ENCODE measurements at places on chromosomes 2 and 18.

DNA sequence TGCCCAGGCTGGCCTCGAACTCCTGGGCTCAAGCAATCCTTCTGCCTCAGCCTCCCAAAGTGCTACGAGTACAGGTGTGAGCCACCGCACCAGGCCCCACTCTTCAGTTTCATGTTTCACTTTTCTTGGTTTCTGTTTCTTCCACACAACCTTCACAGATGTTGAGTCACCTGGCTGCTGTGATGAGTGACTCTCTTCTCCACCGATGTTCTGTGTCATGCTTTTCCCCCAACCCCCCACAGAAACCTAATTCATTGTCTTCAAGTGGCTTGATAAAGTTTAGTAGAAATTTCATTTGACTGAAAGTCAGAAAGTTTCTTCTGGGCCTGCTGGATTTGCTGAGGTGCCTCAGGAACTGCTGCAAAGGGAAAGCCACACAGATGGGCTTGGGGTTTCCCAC is 78.5 kb downstream of the SPHKAP start:
- peak; percentile 58 for DNase-seq

GRCh38 chr18:51857989-51858388 is 482.0 kb upstream of the DCC start:
- no peak for DNase-seq

DNA sequence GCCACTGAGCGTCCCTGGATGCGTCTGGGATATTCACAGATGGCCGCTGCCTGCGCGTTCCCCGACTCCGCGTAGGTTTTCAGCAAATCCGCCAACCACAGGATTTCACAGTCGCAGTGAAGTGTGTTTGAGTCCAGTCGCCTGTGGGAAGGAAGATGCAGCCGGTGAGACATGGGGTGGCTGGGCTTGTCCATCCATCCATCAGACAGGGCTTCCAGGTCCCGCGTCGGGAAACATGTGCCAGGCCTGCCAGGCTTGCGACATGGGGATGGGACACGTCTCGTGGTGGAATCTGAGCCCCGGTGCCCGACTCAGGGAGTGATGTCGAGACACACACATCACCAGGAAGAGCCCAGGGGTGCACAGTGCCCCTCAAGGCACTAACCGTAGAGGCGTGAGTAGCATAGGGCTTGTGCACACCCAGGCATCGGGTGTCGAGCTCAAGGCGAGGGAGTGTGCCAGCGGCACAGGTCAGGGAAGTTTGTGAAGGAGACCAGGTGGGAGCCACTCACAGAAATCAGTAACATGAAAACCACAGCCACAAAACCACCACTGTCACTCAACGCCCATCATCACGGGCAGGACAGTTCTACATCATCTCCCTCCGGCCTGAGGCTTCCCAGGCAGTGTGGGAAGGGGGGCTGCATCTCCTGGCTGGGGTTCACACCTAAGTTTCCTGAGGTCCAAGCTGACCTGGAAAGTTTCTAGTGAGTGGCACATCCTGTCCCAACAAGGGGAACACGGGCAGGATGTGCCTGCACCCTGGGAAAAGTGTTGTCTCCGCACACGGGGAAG is 63.9 kb downstream of the PXDN start:
- DNase-seq: no peak

GRCh38 chr2:50491541-50492476 is 540.1 kb downstream of the NRXN1 start:
- peak; percentile 25 for DNase-seq

GRCh38 chr2:147110317-147110716 is 734.5 kb upstream of the ACVR2A start:
- no peak for DNase-seq

DNA sequence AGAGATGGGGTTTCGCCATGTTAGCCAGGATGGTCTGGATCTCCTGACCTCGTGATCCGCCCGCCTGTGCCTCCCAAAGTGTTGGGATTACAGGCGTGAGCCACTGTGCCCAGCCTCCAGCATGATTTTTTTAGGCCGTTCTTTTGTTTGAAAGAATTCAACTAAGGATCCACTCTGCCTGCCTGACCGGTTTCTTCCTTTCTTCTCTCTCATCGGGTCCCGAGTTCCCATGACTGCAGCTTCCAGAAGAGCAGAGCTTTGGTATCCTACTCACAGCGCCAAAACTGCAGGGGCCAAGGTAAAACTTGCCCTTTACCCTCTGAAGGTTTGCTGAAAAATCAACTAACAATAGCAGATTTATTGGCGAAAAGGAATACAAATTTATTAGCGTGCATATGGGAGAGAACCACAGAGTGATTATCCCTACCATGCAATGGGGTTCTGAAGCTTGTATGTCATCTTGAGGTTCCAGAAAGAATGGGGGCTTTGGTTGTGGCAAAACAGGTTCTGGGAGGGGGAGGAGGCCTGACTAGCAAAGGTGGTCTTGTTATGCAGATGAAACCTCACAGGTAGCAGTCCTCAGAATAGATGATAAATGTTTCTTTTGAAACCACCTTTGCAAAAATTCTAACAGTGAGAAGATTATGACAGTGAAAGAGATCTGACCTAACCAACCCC is 87.0 kb upstream of the MSH6 start:
- DNase-seq: no peak

GRCh38 chr18:40447820-40448219 is 1507.2 kb upstream of the PIK3C3 start:
- no peak for DNase-seq

DNA sequence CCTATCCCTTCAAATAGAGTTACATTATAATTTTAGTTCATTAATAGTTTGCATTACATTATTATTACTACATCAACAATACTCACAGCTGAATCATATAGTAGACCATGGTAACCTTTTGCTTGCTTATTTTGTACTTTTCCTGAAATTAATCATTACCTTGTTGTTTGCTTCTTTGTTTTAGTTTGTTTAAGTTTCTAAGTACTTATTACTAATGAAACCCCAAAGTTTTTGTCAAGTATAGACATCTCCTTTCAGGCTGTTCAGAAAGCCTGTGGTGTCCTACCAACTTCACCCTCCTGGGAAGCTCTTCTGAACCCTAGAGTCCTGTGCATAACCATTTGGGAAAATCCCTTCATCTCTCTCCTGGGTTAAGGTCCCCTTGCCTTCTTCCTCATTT is 43.5 kb upstream of the LAPTM4A start:
- DNase-seq: no peak

DNA sequence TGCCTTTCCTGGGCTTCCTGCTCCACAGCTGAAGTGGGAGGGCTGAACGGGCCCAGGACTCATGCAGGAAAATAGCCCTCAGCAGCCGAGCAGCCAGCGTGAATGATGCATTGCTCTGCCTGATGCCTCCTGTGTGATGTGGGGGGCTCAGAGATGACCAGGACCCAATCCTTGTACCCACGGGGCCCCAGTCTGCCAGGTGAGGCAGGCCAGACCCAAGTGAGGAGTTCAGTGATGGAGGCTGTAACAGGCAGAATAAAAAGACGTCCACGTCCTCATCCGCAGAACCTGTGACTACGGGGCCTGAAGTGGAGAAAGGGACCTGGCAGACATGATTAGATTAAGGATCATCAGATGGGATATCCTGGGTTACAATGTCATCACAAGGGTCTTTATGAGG is 194.9 kb upstream of the HDAC4 start:
- DNase-seq: no peak

DNA sequence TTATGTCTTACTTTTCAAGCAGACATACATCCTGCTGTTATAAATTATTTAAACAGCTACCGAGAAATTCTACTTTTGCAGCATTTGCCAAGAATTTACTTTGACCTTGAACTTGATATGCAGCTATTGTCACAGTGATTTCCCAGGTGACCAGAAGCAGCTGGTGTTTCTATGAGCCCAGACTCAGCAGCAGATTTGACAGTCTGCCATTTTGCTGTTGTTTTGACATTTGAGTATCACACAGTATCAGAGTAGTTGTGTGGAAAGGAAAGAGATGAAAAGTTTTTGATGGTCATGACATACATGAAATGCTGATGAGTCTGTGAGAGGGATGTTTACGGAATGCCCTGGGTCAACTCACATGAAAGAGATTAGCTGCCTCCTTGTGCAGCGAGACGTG is 6.6 kb upstream of the CCDC195 start:
- DNase-seq: no peak

GRCh38 chr2:190982262-190983034 is 31.5 kb downstream of the STAT1 start:
- no peak for DNase-seq

DNA sequence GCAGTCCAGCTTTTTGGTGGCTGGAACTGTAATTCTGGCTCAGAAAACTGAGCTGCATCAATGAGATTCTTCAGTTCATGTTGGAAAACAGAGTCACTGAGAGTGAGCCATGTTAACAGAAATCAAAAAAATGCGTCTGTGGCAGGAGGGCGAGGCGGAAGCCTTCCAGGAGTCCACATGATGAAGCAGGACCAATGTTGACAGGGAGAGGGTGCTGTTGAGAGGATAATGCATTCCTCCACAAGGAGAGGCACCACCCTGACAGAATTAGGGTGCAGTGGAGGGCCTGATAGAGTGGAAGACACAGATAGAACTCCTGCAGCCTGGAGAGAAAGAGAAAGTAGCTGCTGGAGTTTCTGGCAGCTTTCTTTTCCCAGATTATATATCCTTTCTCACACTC is 111.5 kb downstream of the MGAT5 start:
- DNase-seq: peak; percentile 41

All from ELR (cell line).